ENCODE measurements at places on chromosomes 4 and X.

GRCh38 chrX:22012051-22012450 is 20.1 kb upstream of the PHEX start:
- DNase-seq, result no peak

- no peak for DNase-seq
These were observed 153.7 kb downstream of the APBB2 start for GRCh38 chr4:41060352-41061334.

DNA sequence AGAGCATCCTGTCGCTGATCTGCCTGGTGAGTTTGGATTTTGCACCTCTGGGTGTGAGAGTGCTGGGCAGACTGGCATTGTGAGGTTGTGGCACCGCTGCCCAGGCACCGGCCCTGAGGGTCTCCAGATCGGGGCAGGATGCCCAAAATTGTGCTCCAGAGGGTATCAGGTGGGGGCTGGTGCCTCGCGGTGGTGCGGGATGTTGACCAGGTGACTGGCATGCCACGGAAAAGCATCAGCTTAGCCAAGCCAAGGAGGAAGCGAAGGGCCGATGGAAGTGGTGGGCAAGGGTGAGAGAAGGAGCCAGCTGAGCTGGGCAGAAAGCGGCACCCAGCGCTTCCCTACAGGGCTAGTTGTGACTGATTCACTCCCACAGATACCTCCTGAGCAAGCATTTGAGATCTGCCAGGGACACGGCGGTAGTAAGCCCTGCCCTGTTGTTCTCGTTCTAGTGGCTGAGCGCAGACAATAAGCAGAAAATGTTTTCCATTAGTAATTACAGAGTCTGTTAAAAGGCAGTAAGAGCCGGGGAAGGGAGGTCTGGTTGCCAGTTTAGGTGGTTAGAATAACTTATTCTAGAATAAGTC is 809 bp downstream of the ZFP92 start:
- DNase-seq, result no peak

GRCh38 chr4:115923152-115923551 is 809.7 kb upstream of the NDST4 start:
- no peak for DNase-seq

GRCh38 chr4:135485371-135485770 is 1283.8 kb upstream of the PABPC4L start:
- DNase-seq, result peak; percentile 5

GRCh38 chr4:6340446-6341015 is 70.9 kb downstream of the WFS1 start:
- DNase-seq, result no peak

- peak; percentile 42 for DNase-seq
These were observed 202.1 kb downstream of the PTTG2 start for GRCh38 chr4:38162240-38162784.

DNA sequence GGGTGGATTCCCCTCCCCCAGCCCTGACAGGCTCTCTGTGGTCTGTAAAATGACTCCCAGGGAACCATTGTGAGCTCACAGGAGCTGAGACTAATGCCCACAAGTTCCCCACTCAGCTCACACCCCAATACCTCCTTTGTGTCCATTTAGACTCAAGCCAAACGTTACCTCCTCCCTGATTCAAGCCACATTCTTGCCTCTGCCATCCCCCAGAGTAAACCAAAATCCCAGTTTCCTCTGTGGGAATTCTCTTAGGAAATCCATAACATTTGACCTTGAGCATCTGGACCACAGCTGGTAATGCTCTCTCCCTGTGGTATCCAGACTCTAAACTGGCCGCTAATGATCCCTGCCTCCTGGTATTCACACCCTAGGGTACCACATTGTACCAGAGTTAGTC is 26.3 kb upstream of the KDM5C start:
- no peak for DNase-seq

DNA sequence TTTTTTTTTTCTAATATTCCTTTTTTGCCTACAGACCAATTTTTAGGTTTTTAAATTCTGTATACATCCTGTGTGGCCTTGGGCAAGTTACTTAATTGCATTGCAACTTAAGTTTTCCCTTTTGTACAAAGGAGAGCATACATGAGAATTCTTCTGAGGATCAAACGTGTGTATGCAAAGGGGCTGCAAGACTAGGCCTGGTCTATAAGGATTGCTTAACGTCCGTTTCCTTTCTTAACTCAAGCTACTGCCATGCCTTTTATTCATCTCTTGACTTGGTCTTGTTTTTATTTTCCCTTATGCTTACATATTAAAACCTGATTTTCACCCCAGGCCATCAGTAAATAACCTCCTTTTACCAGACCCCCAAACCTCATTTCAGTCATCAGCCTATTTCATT is 13.6 kb downstream of the RBPJ start:
- no peak for DNase-seq

DNA sequence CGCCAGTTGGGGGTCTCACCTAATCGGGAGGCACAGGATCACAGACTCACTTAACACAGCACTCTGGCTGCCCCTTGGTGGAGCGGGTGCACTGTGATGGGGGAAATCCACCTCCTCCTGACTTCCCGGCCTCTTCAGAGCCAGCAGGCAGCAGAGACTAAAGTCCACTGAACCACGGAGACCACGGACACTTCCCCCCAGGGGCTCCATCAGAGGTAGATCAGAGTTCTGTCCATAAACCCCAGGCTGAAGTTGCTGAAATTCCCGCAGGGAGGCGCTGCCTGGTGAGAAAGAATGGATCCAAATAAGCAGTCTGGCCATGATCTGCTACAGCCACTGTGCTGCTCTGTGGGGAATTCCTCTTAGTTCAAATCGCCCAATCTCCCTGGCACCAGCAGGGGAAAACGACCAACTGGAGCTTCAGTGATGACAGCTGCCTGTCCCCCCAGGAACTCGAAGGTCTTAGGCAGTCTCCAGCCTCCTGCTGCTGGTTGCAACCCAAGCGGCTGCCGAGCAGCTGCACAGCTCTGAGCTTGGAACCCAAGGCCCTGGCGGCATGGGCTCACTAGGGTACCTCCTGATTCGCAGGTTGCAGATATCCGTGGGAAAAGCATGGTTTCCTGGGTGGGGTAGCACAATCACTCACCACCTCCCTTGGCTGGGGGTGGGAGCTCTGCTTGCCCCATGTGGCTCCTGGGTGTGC is 106.9 kb upstream of the DCAF12L2 start:
- DNase-seq, result no peak

GRCh38 chr4:1715002-1715758 is 3.1 kb upstream of the SLBP start:
- no peak for DNase-seq

GRCh38 chr4:184196730-184197385 is 20.8 kb downstream of the ENPP6 start:
- no peak for DNase-seq

DNA sequence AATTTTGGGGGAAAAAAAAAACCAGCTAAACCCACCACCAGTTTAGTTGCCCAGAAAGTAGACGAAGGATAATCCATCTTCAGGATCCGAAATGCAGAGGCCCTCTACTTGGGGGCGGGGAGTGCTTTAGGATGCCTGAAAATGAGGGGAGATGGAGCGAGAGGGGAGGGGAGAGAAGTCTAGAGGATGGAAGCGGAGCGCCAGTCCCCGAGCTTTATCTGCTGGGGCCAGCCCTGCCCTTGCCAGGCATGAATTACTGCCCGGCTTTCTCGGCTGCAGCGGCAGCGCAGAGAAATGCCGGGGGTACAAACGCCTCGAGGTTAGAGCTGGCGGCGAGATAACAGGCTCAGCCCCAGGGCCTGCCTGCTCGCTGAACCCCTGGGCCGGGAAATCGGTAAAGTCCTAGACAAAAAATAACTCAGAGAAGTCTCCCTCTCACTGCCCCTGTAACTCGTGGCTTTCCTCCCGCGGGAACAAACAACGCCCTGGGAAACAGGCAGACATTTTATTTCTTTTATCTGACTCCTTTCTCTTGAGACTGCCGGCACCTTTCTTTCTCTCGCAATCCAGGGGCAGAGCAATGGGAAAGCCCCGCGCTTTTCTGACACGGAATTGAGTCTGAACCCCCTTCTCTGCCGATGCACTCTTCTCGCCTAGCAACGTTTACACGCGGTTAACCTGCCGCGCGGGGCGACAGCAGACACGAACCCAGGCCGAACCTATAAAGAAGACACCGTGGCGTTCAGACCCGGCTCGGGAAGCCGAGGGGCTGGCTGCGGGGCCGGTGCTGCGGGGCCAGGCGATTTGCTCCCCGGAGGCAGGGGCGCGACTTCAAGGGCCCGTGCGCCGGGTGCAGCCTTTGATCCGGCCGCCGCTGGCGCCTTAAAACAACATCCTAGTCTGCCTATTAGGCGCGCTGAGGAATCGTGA is 3.1 kb upstream of the MSX1 start:
- DNase-seq, result no peak
